Urinary bladder (tissue), 4 donors: ENCODE measurements at places on chromosomes 1 and 21. TPM values are rescaled to one million over a fixed set of nuclear protein-coding genes. Genes with fewer than 3 reads are reported as not detected.

GRCh38 chr1:117852853-117853553 is 76.4 kb downstream of the GDAP2 start:
- DNase-seq, result no peak

IGSF3 gene
- 32.5 TPM for total RNA-seq

DNA sequence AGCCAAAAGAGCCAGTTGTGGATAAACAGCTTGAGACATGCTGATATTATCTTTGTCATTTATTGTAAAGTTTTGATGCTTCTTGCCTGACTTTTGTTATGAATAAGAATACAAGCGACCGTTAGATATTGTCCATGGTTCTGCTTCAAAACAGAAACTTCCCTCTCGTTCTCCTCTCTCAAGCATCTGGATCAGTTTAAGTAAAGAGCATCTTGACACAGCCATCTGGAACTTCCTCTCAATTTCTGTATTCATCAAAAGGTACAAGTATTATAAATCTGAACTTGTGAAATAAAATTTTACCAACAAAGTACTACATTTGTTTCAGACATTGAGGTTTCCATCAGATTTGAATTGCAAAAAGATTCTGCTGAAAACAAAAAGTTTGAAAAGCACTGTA is 36.4 kb upstream of the CLDN14 start:
- no peak for DNase-seq

DNA sequence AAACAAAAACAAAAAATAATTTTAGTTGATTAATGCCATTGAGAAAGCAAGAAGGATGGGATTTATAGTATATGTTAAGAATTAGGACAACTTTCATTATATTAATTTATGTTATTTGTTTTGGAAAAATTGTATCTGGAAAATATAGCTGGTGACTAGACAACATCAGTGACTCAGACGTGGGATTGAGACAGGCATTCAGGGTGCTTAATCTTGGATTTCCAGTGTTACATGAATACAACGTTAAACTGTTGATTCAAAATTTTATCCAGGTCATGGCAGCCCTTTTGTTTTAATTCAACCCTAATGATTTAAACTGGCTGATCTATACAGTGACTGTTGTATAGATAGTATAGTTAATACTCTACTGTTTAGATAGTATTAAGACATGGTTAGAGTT is 827.1 kb upstream of the B3GALT2 start:
- no peak for DNase-seq

DNA sequence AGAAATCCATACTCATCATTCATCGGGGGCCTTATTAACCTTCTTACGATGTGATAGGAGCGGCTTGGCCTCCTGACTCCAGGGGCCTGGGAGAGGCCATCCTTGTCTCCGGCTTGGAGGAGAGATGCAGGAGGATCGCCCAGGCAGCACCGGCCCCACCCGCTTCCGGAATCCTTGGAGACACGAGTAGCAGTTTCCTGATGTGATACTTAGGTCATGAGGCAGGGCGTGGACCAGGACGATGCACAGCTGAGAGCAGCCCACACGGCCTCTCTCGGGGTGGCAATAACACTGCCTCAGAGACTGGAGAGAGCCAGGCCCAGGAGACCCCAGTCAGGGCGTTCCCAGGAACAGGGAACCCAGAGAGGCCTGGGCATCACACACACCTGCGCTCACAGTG is 163.6 kb upstream of the ARHGEF16 start:
- DNase-seq, result no peak

GRCh38 chr1:201016943-201017827 is 6.3 kb downstream of the KIF21B start:
- DNase-seq, result no peak

GBP5 gene
- total RNA-seq, result 0.95 TPM

CCDC185 gene
- total RNA-seq, result not detected

KRTAP19-1 gene
- total RNA-seq, result not detected
